ENCODE measurements at places on chromosomes 5 and 9. TPM values are rescaled to one million over a fixed set of nuclear protein-coding genes. Genes with fewer than 3 reads are reported as not detected.

DNA sequence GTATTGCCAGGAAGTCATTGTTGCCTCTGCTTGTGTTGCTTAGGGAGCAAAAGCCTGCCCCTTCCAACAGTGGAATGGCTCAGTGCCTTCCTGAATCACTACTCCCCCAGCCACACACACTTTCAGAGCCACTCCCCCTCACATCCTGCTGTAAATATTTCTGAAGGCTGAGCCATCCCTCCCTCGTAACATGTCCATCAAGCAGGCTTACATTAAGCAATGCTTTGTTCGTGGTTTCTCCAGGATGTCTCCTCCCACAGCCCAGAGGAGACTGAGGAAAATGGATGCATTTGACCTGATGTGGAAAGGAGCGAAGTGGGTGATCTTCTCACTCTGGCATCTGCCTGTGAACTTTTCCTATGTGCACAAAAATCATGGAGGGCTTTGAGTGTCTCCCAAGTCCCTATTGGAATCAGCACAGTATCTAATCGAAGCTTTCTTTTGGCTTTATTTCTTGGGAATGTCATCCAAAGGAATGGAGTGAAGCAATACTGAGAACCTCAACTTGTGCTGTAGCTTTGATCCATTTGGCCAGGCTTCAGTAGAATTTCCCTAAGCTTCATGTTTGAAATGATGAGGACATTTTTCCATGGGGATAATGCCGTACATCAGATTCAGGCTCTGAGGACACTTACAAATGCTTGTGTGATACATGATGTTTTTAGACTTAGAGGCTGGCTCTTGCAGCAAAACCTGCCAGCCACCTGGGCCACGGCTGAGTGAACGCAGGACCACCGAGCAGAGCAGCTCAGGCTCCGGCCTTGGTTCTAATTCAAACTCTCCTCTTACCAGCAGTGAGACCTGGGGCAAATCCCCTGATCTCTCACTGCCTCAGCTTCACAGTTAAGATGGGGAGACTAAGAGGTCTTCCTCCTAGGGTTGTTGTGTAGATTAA lies 389.1 kb downstream of the ENC1 start:
- no peak for DNase-seq

- peak; percentile 65 for DNase-seq
These were observed 50.7 kb upstream of the VLDLR start for GRCh38 chr9:2570615-2571479.

DNA sequence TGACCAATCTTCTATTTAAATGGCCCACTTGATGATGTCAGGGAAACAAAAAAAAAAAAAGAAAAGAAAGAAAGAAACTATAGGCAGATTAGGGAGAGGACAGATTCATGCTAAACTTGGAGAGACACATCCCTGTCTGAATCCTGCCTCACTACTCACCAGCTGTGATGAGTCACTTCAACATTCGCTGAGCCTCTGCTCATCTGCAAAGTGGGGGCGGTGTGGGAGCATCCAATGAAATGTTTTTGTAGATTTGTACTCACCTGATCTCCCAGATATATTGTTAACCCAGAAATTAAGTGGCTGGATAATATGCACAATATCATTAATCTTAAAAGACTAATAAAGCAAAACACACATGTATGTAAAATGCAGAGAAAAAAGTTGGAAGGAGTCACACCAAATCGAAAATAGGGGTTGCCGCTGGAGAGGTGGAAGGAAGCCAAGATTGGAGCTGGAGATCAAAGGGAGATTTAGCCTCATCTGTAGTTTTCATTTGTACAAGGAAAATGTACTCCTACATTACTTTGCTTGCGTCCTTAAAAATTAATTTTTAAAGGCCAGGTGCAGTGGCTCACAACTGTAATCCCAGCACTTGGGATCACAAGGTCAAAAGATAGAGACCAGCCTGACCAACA lies 17.0 kb upstream of the ERGIC1 start:
- DNase-seq = no peak

Gene CNTNAP3
- 2.5 TPM for total RNA-seq

- no peak for DNase-seq
These were observed 254.6 kb downstream of the FSTL4 start for GRCh38 chr5:133357758-133358157.

Gene EIF4E1B
- not detected for total RNA-seq

DNA sequence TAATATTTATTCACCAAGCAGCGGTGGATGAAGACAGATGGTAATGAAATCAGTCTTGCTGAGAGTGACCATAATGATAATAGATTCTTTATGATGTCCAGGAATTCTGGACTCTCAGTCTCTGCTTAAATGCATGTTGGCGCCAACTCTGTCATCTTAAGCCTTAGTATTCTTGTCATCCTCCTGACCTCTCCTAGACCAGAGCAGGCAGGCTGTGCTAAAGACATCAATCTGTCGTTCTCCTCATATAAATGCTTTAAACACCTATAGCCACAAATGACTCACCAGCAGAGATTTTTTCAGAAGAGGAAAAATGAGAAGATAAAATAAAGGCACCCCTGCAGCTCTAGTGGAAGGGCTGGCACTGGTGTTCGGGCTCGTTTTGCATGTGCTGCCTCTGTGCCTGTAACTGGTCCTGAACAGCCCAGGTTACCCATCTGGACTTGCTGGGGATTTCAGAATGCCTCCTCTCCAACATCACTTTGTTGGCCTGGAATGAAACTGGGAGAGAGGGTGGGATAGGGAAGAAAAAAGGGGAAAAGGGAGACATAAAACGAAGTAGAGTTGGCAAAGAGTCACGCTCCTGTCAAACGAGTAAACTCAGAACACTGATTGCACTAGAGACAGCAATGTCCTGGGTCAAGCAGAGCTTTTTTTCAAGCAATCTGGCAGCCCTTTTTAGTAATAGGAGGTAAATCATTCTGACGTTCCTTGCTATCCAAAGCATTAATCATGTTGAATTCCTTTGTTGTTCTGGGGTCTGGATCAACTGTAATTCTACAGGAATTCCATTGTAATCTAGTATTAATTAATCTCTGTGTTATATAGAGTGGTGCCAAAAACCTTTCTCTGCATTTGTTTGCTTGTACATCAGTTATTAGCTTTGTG lies 195.5 kb upstream of the CLINT1 start:
- no peak for DNase-seq

Gene SMIM32
- 5.8 TPM for total RNA-seq

- DNase-seq = no peak
These were observed 249.8 kb upstream of the ARRDC3 start for GRCh38 chr5:91632871-91633270.

GRCh38 chr5:38867032-38867398 lies 21.2 kb downstream of the OSMR start:
- no peak for DNase-seq

Gene IRX1
- total RNA-seq = not detected

- no peak for DNase-seq
These were observed 29.8 kb downstream of the PCDHAC2 start for GRCh38 chr5:140996060-140996459.

GRCh38 chr9:107827884-107828283 lies 338.3 kb upstream of the KLF4 start:
- no peak for DNase-seq

DNA sequence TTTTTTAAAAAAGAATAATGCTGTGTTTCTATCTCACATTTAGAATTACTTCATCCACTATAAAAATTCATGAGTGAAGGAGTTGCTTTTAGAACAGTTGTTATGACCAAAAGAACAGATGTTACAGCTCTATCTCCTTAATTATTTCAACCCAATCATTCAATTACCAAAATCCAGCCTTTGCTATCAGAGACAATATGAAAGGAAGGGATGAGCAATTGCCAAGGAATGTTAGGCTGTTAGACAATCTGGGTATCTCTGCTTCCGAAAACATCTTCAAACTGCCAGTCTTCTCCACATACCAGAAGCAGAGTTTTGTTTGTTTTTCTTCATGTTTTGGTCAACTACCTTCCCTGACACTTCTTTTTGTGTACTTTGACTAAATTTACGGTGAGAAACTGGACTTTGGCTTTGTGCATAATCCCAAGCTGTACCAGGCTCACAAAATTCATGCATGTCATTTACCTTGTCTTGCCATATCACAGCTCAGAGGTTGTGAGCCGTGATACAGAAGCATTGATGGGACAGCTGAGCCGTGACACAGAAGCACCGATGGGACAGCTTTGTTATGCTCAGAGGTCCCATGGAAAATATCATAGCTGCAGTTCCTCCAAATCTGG lies 405.5 kb downstream of the KIF4B start:
- DNase-seq = no peak

DNA sequence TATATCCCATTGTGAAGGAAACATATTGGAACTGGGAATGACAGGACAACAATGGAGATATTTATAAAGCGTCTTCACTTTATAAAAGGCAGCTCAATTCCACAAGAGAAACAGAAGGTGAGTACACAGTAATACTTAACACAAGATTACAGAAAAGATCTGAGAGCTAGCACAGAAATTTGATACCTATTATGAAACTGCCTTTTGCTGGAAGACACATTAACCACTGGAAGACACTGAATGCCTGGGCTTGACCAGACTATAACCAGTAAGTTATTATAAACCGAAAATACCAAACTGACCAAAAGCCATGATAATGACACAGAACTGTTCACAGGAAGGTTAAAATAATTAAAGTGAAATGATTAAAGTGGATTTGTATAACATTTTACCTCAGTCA lies 195.4 kb downstream of the NR2F1-AS1 start:
- DNase-seq = no peak

- no peak for DNase-seq
These were observed 1.3 kb downstream of the CDO1 start for GRCh38 chr5:115815006-115815692.

Gene IFNB1
- not detected for total RNA-seq

Gene C5orf52
- not detected for total RNA-seq

Gene NRG2
- not detected for total RNA-seq

GRCh38 chr5:170301981-170302652 lies 4.5 kb upstream of the LCP2 start:
- DNase-seq = no peak

Gene DOCK8
- total RNA-seq = 24.9 TPM

Gene HSPB3
- total RNA-seq = not detected

DNA sequence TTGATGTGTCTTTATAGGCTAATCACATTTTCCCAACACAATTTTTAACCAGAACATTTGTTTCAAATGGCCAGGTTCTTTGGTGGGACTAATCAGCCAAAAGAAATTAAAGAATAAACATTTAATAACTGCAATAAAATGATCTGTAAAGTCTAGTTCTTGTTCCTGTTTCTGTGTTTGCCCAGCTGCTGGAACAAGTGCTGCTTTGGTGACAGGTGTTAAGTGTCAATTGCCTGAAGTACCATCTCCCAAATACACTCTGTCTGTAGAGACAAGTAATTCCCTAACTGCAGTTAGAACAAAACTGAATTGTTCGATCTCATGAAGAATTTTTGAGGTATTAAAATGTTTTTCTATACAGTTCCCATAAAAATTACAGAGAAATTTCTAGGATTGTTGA lies 402.3 kb upstream of the CHD1 start:
- no peak for DNase-seq

GRCh38 chr5:69136293-69136692 lies 30.7 kb upstream of the CCNB1 start:
- peak; percentile 36 for DNase-seq

DNA sequence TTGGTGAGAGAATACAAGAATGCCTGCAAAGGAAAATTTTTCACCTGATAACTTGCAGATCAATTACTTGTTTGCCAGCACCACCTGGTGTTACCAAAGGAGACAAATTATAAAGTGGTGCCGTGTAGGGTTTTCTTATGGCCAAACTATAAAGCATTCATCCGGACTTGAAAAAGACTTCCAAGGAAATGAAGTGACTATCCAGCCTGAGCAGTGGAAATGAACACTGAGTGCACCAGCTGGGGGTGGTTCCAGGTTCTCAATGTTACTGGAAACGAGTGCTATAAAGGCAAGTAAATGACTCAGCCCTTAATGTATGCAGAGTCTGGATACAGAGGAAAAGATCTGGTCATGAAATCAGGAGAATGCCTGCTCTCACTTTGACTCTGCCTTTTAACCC lies 113.1 kb downstream of the DNAH5 start:
- no peak for DNase-seq

- no peak for DNase-seq
These were observed 274.5 kb downstream of the MAST4 start for GRCh38 chr5:66870708-66871107.

DNA sequence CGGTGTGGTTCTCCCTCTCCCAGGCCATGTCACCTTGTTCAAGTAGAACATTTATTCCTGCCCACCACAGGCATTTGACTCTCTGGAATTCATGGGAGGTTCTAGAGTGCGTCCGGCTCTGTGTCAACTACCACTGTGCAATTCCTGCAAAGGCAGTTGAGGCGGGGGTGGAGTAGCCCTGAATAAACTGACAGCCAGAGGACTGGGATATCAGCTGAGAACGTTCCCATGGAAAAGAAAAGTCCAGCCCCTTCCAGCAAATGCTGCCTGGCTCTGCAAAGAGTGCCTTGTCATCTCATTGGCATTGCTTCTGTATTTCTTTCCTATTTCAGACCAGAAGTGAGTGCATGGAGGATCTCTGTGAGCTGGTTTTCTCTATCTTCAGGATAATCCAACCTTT lies 18.9 kb upstream of the MEGF9 start:
- DNase-seq = no peak

GRCh38 chr5:106418196-106418595 lies 1252.5 kb downstream of the EFNA5 start:
- no peak for DNase-seq

Gene PLCXD3
- 1.9 TPM for total RNA-seq

DNA sequence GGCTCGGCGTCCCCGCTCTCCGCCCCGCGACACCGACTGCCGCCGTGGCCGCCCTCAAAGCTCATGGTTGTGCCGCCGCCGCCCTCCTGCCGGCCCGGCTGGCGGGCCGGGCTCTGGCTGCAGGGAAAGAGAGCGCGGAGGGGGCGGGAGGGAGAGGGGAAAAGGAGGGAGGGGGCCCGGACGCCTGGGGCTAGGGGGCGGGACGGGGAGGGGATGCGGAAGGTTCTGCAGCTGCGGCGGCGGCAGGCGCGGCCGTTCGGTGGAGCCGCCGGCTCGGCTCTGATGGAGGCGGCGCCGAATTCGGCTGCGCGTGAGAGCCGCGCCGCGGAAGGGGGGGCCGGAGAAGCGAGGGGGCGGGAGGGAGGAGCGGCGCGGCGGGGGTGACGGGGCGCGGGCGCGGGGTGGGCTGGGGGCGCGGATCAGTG lies at the start of gene MARCHF11:
Gene MARCHF11, minus strand, starts transcription at position 281 of the 425 bp plus-strand sequence. Its CDS starts 216 bp downstream, at position 65.
- no peak for DNase-seq

DNA sequence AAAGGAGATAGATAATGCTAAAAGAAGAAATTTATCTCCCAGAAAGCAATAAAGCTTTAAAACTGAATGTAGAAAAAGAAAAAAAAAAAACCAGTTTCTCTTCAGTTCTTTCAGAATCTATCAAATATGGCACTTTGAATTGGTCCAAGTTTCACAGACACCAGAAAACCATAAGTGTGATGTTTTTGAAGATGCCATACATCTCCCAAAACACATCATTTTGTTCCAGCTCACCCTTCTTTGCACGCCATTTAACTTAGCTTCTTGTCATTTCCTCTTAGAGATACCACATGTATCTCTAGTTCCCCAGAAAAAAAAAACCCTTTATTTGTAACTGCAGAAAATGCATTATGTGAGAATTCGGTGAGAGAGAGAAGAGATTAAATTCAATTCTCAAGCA lies 46.1 kb upstream of the MAMDC2 start:
- no peak for DNase-seq

DNA sequence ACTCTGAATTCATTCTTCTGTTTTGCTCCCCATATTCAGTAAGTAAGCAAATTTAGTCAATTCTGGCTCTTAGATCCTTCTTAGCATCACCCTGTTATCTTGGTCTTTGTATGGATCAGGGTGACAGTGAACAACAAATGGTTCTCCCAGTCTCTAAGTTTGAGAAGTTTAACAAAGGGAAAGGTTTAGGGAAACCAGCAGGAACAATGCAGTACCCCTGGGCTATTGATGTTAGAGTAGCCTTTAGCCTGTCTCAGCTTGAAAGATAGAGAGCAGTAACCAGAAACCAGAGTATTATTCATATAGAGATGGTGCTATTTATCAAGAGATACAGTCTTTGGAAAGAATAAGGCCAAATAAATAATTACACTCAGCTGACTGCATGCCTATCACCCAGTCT lies 241.8 kb downstream of the CDH12 start:
- no peak for DNase-seq
